NCI-H1092 treated with DMSO at 0.1 percent for 48 hours (cell line): ENCODE measurements at places on chromosomes 6 and 20.
A peak's percentile ranks its signal among the peaks of the same experiment; 100 is the strongest.

DNA sequence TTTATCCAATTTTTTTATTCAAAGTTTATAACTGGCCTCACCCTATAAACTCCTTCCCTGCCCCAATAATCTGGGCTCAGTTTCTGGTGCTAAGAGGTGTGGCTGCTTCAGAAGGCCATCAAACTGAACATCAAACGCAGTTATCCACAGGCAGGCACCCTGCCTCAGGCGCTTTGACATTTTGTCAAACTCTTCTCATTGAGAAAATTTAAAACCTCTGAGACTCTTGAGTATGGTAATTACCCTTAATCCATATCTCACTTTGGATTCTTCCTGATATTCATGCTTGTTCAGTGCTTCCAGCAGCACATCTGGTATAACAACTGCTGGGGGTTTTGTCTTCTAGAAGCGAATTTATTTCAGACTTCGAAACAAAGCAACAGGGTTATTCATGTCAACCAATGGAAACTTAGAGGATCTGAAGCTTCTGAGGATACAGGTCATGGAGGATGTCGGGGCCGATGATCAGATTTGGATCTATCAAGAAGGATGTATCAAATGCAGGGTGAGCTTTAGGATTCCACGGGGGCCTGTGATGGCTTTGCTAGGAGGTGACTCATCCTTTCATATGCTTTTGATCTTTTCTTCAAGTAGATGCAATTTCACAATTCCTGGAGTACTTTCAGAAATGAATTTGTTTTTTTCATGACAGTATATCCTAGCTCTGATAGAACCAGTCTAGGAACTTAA, 68.2 kb downstream of the RTN4IP1 start:
- no peak for DNase-seq

GRCh38 chr6:168597471-168597875, 156.5 kb downstream of the SMOC2 start:
- DNase-seq, result no peak

- DNase-seq, result no peak
Measured at GRCh38 chr6:111220383-111221031, 133.2 kb downstream of the SLC16A10 start.

DNA sequence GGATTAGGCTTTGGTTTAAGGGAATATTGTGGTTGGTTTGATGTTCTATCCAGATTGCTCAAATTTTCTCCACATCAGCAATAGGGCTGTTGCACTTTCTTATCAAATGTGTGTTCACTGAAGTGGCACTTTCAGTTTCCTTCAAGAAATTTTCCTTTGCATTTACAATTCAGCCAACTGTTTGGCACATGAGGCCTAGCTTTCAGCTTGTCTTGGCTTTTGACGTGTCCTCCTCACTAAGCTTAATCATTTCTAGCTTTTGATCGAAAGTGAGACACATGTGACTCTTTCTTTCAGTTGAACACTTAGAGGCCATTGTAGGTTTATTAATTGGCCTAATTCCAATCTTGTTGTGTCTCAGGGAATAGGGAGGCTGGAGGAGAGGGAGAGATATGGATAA, 104.8 kb downstream of the FLRT3 start:
- DNase-seq, result no peak

DNA sequence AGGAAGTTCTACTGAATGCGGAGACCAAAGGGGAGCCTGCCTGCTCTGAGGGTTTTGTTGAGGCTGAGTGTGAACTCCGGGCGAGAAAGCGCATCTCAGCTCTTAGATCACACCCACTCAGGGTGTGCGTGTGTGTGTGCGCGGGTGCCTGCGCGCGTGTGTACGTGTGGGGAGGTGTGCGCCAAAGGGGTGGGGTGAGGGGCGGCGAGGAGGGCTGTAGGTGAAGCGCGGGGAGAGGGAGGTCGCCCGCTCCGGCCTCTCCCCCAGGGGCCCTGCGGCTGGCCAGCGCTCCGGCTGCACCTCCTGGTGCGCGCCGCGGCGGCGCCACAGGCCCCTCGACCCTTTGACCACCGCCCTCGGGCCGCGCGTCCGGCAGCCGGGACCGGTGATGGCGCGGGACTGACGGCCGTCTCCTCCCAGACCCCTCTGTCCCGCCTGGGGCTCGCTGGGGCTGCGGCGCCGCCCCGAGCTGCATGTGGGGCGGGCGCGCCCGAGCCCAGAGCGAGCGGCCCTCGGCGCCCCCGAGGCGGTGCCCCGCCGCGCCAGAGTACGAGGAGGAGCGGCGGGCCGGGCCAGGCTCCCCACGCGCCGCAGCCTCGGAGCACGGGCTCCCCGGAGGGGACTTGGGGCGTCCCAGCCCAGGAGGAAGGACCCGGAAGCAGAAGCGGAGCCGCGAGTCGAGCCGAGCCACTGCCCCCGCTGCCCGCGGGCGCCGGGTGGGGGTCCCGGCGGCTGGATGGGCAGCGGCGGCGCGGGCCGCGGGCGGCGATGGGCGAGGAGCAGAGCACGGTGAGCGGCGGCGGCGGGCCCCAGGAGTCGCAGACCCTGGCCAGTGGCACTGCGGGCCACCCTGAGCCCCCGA, at the start of gene RNF217:
Gene RNF217 (plus strand): TSS at position 661 of the 862 bp plus-strand sequence. CDS start 108 bp downstream, at position 769.
- DNase-seq, result peak; percentile 27
